ENCODE measurements at places on chromosomes 2 and 18.

DNA sequence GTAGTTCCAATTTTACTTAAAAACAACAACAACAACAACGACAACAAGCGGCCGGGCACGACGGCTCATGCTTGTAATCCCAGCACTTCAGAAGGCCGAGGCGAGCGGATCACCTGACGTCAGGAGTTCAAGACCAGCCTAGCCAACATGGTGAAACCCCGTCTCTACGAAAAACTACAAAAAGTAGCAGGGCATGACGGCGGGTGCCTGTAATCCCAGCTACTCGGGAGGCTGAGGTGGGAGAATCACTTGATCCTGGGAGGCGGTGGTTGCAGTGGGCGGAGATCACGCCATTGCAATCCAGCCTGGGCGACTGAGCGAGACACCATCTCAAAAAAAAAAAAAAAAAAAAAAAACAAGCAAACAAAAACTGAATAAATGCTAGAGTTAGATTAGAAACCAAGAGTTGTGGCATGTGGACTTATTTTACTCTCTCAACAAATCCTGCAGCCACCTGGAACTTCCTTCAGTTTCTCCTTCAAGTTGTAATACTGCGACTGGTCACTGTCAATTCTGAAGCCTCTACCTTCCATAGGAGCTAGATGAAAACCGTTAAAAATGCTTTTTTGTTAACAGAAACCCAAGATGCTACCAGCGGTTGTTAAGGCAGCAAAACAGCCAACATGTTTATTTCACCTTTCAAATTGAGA lies 1.3 kb downstream of the ATP5F1A start:
- DNase-seq, result peak; percentile 19

- no peak for DNase-seq
Measured at GRCh38 chr2:3489764-3490115, 29.6 kb downstream of the ADI1 start.

DNA sequence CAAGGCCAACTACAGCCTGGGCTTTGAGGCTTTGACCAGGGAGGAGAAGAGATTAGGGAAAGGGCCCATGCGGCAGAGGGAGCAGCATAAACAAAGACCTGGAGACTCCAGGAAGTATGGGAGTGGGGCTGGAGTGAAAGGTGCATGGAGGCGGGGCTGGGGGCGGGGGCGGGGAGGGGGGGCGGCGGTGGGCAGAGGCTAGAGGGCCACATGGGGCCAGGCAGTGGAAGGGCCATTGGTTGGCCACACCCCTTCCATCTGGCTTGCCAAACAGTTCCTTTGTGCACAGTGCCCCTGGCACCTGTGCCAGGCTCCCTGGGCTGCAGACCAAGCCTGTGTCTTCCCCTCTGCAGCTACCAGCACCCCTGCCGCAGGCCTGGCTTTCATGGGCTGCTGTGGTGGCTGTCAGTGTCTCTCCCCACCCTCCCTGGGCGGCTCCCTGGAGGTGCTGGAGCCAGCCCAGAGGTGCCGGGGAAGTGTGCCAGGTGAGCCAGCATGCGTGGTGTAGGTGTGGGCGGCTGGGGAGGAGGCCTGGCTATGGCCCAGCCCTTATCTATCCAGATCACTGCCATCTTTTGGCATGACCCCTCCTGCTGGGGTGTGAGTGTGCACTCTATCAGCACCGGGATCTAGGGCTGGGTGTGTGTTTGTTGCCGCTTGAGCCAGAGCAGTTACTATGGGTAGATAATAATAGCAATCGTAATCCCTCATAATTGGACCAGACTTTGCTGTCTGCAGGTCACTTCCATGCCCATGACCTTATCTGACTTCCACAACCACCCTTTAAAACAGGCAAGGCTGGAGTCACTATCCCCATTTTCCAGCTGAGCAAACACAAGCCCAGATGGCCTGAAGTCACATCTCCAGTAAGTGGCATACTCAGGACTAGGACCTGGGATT lies 30.5 kb downstream of the DNMT3A start:
- DNase-seq, result no peak

- DNase-seq, result no peak
Measured at GRCh38 chr18:80225685-80226084, 21.6 kb downstream of the PARD6G start.

DNA sequence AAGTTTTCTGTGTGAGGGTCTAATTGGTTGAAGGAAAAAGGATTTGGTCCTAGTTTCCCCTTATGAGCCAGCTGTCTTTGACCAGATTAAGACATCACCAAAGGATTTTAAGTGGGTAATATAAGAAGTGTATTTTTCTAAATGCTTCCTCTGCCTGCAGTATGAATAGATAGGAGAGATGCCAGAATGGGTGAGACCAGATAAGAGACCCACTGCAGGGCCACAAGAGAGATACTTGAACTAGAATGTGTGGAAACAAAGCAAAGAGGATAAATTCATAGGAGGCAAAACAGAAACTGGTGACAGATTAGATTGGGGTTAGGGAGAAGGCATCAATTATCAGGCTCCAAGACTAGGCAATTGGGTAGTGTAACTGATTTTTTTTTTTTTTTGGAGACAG lies 1.1 kb upstream of the HDHD2 start:
- no peak for DNase-seq

GRCh38 chr2:63378589-63378988 lies 209.7 kb downstream of the WDPCP start:
- DNase-seq, result no peak

GRCh38 chr2:76711490-76711889 lies 810.7 kb downstream of the LRRTM4 start:
- DNase-seq, result no peak

DNA sequence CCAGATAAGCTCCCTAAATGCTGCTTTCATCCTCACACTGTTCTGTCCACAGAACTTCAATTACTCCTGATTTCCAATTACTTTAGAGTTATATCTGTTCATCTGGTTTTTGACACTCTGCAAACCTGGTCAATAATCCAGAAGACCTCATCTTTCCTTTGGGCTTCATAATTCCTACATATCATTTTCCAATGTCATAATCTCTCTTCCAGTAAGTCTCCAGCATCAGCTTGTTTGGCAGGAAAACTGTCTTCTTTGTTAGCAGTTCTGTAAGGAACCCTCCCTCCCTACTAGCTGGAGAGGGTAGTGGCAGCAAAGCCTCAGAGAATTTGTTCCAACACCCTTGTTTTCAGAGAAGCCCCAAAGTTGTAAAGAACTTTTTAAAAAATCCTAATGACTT lies 11.9 kb upstream of the SLC14A1 start:
- no peak for DNase-seq

- no peak for DNase-seq
Measured at GRCh38 chr2:190888449-190888848, 7.8 kb downstream of the GLS start.

- no peak for DNase-seq
Measured at GRCh38 chr2:37623406-37623805, 48.0 kb downstream of the CDC42EP3 start.

GRCh38 chr18:42513441-42513840 lies 558.4 kb downstream of the PIK3C3 start:
- DNase-seq, result no peak

DNA sequence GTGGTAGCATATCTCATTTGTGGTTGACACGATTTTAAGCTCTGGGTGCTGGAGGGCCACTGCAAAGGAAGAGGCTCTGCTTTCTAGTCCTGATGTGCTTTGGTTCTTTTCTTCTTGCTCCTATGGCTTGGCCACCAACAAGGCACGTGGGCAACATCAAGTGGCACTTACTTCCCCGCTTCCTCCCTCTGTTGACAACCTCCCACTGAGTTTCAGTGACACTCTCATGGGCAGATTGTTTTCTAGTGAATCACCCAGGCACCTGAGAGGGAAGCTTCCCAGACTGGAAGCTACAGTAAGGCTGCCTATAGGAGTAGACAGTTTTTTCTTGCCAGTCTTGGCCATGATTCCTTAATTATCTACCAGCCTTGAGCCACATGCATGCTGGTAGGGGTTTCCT lies 89.0 kb downstream of the NBAS start:
- no peak for DNase-seq

- DNase-seq, result no peak
Measured at GRCh38 chr2:88003074-88003755, 13.1 kb downstream of the RNU2-63P start.

DNA sequence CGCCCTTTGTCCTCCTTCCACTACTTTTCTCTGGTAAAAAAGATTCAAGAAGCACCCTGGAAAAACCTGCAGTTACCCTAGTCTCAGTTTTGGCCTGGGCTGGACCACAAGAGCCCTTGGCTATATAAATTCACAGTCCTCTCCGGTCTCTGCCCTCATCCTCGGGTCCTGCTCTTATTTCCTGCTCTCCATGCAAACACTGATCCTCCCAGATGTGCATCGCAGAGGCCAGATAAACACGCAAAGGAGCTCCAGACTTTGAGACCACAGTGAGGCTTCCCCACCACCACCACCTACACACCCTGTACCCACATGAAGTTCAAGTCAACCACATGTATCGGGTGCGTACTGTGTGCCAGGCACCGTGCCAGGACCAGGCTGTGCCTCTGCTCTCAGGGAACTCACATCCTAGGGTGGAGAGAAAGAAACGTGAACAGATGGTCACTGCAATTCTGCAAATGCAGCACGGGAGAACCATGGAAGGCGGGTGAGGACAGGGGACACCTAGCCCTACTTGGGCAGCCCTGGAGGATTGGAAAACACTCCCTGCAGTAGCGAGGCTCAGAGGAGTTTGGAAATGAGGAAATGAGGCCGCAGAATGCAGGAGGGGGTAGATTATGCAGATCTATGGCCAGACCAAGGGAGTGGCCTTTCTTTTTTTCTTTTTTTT lies 7.4 kb downstream of the CTDSP1 start:
- DNase-seq, result no peak

GRCh38 chr2:72745679-72746368 lies 80.0 kb downstream of the EXOC6B start:
- peak; percentile 44 for DNase-seq

- no peak for DNase-seq
Measured at GRCh38 chr2:71358931-71359671, 27.5 kb downstream of the ZNF638 start.

- no peak for DNase-seq
Measured at GRCh38 chr2:28341208-28341891, 51.3 kb upstream of the FOSL2 start.

DNA sequence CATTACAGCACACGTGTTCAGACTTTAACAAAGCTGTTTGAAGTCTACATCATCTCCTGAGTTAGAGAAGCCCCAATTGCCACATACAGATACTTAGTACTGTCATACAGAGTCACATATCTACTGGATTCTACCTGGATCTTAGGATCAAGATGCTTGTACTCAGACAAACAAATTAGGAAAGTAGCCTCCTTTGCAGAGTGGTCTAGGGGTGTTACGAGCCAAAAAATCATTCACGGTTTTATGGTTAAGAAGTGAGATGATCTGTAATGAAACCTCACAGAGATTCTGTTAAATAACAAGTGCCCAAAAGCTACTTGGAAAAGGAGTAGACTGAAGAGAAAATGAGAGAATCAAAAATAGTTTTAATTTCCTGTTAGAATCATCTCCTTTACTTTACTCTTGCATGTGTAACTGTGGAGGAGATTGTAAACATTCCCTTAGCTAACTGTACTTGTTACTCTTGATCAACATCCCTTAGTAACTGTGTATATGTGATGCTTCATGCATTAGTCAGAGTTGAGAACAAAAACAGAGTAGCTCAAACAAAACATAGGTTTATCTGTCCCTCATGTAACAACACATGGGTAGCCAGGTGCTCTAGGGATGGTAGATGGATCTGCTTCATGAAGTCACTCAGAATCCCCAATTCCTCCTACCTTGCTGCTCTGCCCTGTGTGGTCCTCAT lies 16.4 kb upstream of the IL1RL1 start:
- DNase-seq, result no peak

GRCh38 chr2:127054996-127055785 lies 51.8 kb downstream of the BIN1 start:
- DNase-seq, result no peak

GRCh38 chr2:15010346-15010745 lies 377.8 kb downstream of the LRATD1 start:
- DNase-seq, result no peak

DNA sequence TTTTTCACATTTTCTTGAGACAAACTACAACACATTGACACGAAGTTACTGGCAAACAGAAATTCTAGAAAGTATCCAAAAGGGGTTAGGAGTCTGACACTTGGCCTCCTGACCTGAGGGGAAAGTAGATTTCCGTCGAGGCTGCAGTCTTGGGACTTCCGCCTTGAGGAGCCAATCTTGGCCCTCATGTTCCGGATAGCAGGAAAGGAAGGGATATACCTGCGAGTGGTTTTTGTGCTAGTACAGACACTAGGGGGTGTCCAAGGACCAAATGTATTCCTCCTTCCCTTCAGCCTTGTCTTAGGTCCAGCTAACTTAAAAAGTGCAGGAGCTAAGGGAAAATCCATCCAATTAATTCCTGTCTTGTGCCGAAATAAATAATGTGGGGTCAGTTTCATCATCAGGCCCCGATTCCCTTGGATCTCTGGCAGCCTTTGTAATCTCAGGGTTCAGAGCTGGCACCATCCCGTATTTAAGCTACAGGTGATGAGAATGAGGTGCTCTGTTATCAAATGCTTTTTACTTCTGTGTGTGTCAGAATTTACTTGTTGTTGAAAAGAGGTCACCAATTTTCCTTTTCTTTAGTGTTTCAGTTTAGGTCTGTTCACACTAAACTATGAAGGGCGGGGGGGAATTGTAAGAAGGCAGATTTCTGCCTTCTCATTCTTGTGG lies 330.2 kb upstream of the FANCL start:
- DNase-seq, result peak; percentile 43

DNA sequence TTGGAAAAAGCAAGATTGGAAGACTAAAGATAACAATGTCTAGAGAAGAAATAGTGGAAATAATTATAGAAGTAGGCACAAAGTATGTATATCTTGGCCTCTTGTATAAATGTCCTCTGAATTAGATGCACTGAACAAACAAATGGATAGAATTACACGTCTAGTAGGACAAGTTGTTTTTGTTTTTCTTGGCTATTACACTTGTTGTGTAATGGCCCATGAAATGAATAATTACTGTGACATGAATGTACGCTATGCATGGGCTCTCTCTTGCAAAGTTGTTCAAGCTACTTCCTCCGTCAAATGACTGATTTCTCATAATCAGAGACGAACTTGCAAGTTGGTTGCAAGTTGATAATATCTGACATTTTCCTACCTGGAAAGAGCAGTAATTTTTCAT lies 126.2 kb downstream of the PDE1A start:
- no peak for DNase-seq

- DNase-seq, result no peak
Measured at GRCh38 chr2:59734743-59735142, 818.7 kb downstream of the BCL11A start.

- no peak for DNase-seq
Measured at GRCh38 chr2:120108049-120108448, 95.2 kb downstream of the EPB41L5 start.

All from OCI-LY7 (cell line).